WERI-Rb-1 (cell line): ENCODE measurements at places on chromosomes 2 and 18.

DNA sequence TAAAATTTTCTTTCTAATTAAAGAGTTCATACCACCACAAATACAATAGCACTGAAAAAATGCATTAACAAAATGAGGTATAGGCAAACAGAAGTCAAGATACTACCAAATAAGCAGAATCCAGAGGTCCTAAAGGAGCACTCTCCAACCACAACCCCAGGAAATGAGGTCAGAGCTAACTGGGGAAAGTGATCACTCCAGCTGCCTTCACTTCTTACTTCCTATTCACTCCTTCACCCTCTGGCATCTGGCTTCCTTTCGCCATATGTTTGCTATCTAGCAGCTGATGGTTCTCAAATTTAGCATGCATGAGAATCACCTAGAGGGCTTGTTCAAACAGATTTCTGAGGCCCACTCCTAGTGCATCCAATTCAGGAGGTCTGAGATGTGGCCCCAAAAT lies 212.6 kb upstream of the ACVR2A start:
- no peak for DNase-seq

DNA sequence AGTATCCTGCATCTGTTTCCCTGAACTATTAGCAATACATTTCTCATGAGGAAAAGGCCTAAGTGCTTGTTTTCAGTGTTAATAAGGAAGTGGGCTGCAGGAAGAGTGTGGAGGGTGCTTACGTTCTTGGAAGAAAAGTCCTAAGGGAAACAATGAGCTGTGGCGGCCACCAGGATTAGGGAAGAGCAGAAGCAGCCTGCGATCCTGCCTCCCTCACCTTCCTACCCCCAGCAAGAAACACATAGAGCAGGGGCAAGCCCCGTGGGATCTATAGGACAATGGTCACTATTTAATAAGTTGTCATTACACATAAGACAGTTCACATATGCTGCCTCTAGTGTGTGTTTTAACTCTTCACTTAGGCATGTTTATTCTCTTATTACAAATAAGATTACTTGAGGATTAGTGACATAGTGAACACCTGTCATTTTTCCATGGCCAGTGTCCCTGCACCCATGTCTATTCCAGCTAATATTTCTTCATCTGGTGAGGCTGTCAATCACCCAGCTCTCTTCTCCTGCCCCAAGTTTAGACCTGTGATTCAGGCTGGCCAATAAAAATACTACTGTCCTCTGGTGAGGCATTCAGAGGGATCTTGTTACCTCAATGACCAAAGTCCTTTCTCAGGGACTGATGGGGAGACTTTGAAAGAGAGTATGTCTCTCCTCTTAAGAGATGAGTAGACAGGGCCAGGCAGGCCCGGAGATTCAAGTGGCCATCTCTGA lies 510.9 kb upstream of the CELF4 start:
- DNase-seq, result peak; percentile 52

GRCh38 chr2:103484906-103485305 lies 723.1 kb downstream of the TMEM182 start:
- DNase-seq, result no peak

DNA sequence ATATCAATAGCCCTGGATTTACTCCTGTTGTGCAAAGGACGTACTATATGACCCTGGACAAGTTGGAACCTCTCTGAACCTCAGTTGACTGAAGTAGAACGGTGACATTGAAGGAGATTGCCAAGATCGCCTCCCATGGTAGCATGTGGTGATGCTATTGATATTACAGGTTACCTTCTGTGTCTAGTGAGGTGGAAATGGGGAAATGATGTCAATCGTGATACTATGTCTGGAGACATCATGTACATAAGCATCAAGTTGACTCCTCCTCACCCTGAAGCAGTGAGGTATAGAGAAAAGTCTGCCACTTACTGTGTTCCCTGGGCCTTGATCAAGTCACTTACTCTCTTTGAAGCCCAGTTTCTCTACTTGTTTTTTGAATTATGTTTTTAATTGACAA lies 93.9 kb downstream of the KLF7 start:
- DNase-seq, result no peak
